ENCODE measurements at places on chromosomes 3 and 15.

DNA sequence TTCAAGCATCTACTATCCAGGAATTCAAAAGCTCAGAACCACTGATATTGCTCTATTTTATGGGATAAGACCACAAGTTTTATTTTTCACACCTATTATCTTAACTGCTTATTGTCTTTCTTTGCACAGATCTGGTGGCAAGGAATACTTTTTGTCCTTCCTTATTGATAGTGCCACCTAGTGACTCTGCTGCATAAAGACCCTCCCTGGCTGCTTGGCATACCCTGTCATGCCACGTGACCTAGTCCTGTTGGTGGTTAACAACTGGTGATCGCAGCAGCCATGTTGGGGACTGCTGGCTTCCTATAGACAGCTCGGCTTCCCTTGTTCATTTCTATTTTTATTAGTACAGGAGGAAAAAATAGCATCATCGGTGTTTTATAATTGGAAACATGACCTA is 236.3 kb downstream of the MEX3B start:
- no peak for DNase-seq

DNA sequence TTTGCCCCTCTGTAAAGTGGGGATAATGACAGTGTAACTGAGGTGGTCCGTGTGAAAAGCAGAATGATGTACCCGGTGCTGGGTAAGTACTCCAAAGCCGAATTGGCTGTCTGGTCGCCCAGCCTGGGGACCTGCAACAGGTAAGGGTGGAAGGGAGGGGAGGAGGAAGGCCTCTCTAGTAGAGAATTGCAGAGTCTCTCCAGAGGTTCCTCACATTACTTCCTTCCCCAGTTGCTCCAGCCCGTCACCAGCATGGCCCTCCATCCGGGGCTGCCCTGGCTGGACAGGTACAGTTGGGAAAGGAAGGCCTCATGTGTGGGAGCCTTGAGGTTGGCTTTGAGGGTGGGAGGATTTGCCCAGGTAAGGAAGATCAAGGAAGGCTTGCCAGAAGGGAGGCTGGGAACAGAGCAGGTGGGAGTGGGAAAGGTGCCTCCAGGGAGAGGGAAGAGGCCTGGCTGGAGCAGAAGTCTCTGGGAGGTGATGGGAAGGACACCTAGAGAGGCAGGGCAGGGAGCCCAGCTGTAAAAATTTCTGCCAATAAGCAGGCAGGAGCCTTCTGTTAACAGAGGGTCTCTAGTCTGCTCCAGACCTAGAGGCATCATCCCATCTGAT is 1.7 kb upstream of the PSTPIP1 start:
- DNase-seq: no peak

DNA sequence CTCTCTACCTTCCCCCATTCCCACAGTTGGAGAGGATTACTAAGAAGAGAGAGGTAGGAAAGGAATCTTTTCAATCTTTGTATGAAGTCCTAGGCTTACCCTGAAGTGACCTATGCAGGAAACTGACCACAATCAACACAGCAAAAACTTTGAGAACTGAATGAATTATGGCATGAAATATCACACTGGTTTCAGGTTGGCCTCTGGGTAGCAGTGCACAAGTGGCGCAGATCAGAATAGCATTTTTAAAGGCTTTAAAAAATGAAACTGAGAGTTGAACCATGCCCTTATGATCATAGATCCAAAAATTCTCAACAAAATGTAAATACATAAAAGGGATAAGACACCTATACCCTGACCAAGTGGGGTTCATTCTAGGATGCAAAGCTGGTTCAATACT is 198.9 kb downstream of the CPNE4 start:
- DNase-seq: no peak

DNA sequence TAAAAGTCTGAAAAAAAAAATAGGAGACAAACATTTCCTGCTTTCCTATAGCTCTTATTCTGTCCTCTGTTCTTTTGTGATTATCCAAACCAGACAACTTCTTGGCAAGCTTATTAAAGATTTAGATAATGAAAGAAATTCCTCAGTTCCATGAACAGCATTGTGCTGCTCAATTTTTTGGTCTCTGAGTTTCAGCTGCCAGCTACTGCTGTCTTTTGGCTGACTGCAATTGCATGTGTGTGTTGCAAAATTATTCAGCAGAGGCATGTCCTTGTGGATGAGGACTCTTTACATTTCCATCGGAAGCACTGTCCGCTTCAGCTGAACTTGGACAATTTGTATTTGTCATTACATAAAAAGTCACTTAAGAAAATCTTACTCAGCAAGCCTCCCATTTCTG is 397.3 kb upstream of the RASGRP1 start:
- DNase-seq: no peak

- no peak for DNase-seq
Observed at GRCh38 chr3:104750581-104750980, 616.1 kb upstream of the ALCAM start.

DNA sequence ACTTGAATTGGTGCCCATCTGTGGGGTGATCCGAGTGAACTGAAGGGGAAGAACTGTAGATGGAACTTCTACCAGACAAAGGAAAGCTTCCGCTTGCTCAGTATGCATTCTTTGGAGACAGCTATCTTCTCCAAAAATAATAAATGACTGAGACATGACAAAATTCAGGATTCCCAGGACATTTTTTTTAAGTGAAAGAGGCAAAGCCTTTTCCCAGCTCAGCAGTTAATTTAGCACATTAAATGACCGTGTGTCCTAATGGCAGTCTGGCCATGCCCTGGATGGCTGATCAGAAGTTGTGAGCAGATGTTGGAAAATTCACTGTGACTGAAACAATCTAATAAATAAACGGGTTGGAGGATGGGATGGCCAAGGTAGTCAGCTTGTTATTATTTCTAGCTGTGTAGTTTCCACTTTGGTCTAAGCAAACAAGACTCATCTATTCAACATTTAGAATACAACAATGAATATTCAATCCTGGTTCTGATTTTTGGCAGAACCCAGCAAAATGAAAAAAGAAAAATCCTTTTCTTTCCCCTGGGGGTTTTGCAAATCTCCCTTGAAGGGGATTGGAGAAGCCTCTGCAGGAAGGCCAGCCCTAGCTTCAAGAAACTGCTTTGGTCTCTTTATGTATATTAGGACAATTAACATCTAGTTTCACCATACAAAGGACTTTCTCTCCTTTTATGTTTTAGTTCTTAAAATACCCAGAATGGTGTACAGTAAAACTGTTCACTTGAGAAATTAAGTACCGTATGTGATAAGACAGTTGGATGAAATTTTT is 540.9 kb upstream of the MDFIC2 start:
- DNase-seq: no peak

DNA sequence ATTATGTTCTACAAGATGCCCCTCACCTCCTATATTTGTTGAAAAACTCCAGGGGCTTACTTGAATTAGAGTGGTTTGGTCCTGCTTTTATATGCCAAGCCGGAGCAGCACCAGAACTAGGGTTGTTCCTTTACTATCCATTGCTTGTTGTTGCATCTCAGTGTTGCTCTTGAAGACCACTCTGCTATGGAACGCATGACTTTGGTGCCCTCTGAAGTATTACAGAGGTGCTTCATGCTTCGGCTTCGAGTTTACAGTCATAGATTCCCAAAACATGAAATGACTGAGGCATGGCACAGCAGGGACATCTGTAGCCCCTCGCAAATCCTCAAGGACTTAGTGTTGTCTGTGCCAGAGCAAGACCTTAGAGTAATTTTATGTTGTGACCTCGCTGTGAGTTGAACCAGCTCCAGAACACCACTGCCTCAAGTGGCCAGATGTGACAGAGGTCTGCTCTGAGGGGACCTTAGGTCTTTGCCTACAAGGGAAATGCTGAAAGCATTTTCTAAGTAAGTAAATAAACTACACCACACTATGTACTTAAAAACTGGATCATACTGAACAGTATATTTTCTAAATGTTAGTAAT is 67.2 kb upstream of the SIAH2 start:
- no peak for DNase-seq

GRCh38 chr3:88057630-88058305 is 1.0 kb downstream of the CGGBP1 start:
- peak; percentile 6 for DNase-seq

DNA sequence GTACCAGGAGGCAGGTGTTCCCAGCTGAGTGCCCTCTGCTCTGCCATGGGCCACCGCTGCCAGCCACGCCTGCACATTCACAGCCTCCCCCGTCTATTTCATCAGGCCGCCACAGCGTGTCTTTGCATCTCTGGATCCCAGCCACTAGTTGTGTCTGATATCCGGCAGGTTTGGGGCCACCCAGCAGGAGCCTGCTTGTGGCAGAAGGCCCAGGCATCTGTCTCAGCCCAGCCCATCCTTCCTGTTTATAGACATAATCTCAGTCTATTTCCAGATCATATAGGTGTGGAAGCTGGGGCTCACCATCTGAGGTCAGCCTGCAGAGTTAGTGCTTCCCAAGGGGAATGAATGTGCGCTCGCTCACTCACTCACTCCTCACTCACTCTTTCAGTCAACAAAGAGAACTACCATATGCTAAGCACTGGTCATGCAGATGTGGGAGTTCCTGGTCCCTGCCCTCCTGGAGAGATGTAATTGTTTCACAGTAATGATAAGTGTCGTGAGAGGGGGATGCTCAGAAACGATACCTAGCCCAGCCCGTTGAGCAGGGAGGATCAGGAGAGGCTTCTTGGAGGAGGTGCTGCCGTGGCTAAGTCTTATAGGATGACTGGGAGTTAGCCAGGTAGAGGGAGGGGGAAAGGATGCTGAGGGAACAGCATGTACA is 60.6 kb downstream of the FGD5 start:
- DNase-seq: no peak

GRCh38 chr3:191961529-191961928 is 500.6 kb downstream of the PYDC2 start:
- DNase-seq: no peak

DNA sequence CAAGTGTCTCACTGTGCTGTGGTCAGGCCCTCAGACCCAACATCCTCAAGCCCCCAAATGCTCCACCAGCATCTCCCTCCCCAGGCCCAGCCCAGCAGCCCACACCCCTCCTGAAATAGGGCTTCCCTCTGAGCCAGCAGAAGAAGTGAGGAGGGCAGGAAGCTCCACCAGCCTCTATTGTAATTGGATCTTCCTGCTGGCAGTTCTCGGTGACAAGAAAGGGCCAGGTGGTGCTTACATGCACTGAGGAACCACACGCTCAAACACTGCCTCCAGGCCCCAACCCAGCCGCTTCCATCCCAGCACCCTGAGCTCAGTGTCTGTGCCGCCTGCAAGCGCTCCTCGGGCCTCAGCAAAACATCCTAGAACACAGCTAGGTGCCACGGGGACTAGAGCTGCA is 96.7 kb downstream of the ATP10A start:
- DNase-seq: no peak

- DNase-seq: peak; percentile 48
Observed at GRCh38 chr15:41022487-41023090, 69.3 kb downstream of the CHAC1 start.

GRCh38 chr15:41989573-41990242 is 17.4 kb upstream of the EHD4 start:
- DNase-seq: peak; percentile 62

DNA sequence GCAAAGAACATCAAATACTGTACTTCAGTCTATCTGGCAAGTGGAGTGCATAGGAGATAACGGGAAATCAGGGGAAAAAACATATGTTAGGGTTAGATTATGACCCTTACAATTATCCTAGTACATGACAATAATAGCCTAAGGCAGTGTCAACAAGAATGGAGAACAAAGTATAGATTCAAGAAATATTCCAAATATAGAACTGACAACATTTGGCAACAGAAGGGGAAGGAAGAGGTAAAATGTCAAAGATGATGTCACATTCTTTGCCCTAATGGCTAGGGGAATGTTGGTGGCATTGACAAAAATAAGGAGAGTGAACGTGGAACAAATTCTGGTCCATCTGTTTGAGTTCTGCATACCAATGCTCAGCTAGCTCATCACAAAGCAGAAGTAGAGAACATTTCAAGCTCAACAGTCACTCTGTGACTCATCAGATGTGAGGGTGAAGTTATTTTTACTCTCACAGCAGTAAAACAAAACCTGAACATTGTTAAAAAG is 15.5 kb upstream of the ATP8B4 start:
- DNase-seq: peak; percentile 84

DNA sequence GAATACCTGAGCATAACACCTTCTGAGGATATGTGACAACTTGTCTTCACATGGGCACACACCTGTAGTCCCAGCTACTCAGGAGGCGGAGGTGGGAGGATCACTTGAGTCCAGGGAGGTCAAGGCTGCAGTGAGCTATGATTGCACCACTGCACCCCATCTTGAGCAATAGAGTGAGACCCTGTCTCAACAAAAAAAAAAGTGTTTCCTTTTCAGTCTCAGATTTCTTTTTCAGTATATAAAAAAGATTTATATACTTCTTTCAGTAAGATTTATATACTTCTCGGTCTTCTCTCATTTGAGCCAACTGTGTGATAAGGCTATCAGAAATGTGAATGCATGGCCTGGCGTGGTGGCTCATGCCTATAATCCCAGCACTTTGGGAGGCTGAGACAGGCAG is 84.9 kb upstream of the SKOR1 start:
- DNase-seq: no peak

DNA sequence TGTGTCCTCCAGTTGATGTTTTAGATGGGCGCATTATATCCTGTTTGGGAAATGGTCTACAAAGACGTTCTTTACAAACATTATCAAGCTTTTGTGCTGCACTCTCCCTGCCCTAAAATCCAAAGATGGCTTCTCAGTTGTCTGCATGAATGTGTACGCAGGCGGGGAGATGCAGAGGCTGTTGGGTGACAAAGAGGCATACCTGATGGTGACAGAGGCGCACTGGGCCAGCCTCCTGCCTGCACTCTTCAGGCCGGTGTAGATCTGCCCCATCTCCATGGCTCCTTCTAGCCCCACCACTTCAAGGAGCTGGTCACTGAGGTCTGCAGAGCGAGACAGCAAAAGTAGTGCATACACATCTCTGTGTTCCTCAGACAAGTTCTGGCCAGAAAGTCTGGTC is 55.8 kb upstream of the ETV5 start:
- DNase-seq: no peak

GRCh38 chr15:54839379-54839778 is 357.4 kb downstream of the RSL24D1 start:
- no peak for DNase-seq

DNA sequence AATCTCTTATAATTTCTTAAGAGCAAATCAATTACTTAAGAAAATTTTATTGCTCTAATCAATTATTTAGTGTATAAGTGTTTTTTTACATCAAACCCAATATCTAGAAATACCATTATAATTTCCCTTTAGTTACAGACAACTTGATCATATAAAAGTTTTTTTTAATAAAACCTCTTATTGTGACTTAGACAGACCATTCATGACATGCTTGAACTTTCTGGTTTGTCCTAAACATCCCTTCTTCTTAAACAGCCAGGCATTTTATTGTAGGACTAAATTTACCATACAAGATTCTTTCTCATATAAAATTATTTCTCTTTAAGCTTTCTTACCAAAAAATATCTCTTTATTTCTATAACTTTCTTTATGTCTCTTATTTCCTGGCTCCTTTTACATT is 164.5 kb downstream of the SUCNR1 start:
- no peak for DNase-seq

GRCh38 chr3:183515968-183516851 is 39.3 kb downstream of the KLHL6 start:
- no peak for DNase-seq

GRCh38 chr3:190444576-190445145 is 5.0 kb downstream of the TMEM207 start:
- no peak for DNase-seq

Measured in ACHN (cell line).